ENCODE measurements at places on chromosomes 5 and 9.

GRCh38 chr9:97109194-97109811 lies 70.4 kb upstream of the CTSV start:
- no peak for DNase-seq

GRCh38 chr5:153816870-153817269 lies 221.8 kb downstream of the FAM114A2 start:
- no peak for DNase-seq

GRCh38 chr9:6959270-6960000 lies 201.7 kb downstream of the KDM4C start:
- DNase-seq = no peak

GRCh38 chr9:123485216-123485615 lies 129.2 kb downstream of the CRB2 start:
- DNase-seq = no peak

DNA sequence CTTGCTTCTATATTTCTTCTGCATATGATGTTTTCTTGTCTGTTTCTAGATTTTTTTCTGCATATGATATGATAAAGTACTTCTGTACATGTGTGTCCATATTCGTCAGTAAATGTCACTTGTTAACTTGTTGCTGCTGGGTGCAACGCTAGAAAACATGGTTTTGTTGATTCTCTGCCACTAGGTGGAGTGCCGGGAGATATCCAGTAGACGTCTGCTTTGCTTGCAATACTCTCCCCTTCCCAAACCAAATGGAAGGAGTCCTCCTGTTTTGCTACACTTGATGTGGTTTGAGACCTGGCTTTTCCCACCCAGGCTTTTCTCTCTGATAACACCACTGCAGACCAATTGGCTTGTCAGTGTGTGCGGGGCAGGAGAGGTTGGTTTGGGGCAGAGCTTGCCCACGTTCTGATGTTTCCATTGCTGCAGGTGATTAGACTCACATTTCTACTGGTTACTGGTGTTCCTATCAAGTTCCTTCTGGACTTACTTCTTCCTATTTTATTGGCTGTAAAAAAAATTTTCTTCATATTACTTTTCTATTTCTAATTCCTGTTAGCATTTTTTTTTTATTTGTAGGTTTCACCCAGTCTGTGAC lies 900.0 kb upstream of the CDH10 start:
- no peak for DNase-seq

DNA sequence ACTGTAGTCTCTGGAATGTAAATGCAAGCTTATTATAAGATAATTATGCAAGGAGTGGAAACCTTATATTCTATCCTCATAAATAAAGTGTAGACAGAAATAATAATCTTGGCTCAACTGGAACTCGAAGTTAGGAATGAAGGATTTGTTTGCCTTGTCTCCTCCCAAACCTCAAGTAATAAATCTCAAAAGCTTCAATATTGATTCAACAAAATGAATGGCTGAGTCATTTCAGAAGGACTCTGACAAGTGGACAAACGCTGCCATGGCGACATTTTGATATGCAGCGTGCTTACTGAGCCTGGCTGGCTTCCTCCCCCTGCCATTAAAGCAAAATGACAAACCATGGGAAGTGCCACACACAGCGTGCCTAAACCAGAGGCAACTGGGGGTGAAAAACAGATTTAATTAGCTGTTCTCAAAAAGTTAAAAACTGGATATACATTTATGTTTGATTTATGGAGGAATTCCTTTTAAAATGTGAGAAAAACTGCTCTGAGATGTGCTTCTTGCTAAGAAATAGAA lies 10.5 kb upstream of the ADGRV1 start:
- no peak for DNase-seq

DNA sequence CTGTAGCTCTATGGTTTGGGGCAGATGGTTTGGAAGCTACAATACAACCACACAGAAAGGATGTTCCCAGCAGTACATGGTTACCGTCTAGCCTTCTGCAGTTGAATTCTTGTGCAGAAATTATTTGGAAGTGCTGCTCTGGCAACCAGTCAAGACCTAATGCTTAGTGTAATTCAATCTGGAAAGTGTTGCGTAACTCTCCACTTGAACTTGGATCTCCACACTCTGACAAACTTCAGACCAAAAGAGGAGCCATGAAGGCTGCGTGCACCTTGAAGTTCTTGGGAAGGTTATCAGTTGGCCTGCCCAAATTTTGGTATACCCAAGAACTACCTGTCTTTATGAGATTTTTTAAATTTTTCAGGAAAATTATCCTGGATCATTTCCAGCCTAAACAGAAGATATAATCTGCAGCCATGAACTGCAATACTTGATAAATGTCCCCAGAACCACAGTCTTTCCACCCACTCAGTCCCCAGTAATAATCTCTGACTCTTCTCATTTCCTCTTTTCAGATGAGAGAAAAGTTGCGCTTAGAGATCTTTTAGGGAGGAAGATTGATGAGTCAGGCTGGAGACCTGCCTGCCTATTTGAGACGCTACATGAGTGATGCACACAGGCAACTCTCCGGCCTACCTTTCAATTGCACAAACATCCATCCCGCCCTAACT lies 159.9 kb downstream of the FANCC start:
- no peak for DNase-seq

DNA sequence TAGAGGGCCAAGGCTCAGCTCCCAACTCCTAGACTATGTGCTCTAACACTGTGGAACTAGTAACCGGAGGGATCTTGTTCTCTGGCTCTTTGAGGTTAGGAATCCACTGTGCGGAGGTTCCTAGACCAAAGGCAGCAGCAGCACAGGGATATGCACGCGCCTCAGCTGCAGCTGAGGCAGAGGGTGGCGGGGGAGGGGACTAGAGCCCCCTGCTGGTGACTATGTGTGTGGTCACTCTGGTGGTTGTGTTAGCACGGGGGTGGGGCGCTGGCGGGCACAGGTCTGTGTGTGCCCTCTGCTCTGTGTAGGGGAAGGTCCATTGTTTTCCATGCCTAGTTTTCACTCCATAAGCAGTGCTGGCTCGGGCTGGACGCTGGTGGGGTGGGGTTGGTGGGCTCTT lies 458.0 kb upstream of the IZUMO3 start:
- no peak for DNase-seq

DNA sequence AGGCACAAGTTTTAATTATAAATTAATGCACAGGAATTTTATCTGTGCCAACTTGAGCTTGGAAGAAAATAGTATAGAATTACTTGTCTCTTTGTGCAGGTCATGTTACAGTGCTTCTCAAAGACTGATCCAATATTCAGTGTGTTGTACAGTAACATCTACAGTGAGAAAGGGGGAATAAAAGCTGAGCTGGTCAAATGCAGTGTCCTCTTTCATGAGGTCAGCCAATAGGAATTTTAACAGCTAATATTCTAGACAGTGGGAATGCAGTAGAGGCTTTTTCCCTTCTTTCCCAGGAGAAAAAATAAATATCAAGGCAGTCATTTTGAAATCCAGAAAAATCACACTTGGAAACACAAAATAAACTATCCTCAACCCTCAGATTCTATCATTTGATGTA lies 95.7 kb upstream of the ITGA1 start:
- DNase-seq = no peak
